ENCODE measurements at places on chromosomes 1 and 21.

GRCh38 chr1:156276966-156277381, 5.7 kb downstream of the SMG5 start:
- no peak for DNase-seq

DNA sequence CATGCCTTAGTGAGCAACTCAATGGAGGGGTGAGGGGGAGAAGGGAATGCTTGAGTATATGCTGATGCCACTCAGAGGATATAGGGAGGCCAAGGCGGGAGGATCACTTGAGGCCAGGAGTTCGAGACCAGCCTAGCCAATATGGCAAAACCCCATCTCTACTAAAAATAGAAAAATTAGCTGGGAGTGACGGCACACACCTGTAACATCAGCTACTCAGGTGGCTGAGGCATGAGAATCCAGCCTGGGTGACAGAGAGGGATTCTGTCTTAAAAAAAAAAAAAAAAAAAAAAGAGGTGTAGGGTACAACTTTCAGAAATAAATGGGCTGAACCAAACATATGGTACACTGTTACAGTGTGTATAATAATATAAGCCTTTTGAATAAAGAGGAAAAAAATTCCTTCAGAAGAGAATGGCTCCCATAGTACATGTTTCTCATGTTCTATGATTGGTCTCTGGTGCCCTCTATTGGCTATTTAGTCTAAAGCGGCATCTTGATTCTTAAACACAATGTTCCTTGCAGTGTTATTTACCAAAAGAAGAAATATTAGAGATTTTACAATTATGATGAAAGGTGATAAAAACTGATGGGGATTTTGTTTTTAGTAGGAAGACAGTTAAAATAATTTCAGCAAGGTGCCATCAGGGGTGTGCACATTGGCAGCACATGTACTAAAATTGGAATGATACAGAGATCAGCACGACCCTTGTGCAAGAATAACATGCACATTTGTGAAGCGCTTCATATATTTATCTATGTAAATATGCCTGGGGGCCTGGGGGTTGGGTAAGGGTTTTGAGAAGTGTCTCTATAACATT, 109.8 kb downstream of the PATJ start:
- DNase-seq, result peak; percentile 21

GRCh38 chr1:84835169-84835568, 57.8 kb downstream of the LPAR3 start:
- no peak for DNase-seq

GRCh38 chr1:49340576-49340975, 563.9 kb upstream of the BEND5 start:
- no peak for DNase-seq

GRCh38 chr21:14707511-14708020, 161.5 kb upstream of the SAMSN1 start:
- DNase-seq, result no peak

- DNase-seq, result no peak
Observed at GRCh38 chr1:210222340-210223006, 10.1 kb upstream of the SERTAD4 start.

DNA sequence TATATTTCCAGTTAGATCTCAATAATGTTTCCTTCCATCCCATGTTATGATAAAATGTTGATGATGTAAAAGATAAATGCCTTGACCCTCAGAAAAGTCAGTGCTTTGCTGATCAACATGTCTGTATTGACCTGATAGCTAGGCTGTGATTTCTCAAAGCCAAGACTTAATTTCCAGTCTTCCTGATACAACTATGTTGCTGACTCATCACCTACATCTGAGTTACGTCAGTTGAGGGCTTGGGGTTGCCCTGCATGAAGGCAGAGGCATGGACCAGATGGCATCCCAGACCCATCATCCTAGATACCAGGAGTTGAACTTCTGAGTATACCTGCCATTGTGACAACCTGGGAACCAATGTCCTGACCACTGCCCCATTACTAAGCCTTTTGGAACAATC, 4.8 kb downstream of the LCE1D start:
- no peak for DNase-seq

DNA sequence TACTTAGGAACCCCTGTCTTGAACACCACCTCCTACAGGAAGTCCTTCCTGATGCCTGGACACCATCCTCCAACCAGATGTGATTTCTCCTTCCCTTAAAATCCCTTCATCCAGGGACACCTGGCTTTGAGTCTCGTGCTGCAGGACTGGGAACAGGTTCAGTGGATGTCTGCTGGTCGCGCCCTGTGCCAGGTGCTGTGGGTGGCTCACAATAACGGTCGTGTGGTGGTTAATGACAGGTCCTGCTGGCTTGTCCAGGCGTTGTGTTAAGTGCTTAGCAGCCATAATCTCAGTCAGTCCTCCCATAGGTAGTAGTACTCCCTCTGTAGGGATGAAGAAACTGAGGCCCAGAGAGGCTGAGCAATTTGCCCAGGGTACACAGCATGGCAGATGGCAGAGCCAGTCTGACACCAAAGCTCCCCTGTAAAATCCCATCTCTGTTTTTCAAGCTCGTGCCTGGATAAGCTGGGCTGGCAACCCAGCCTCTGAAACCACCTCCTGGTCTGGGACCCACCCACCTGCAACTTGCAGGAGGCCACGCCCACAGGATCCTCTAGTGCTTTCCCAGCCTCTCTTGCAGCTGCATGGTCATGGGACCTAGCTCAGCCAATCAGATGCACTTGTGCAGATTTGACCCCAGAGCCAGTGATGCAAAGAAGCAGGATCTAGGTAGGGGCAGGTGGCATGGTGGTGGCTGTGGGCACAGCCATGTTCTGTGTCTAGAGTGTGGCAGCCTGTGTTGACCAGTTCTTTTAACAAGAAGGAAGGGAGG, 106.0 kb upstream of the IFFO2 start:
- no peak for DNase-seq
